ENCODE measurements at places on chromosomes 11 and 22.
A peak's percentile ranks its signal among the peaks of the same experiment; 100 is the strongest.

GRCh38 chr11:115873813-115874212 lies 369.6 kb upstream of the CADM1 start:
- no peak for DNase-seq

- no peak for DNase-seq
These were observed 159.3 kb downstream of the CASP12 start for GRCh38 chr11:104738918-104739317.

DNA sequence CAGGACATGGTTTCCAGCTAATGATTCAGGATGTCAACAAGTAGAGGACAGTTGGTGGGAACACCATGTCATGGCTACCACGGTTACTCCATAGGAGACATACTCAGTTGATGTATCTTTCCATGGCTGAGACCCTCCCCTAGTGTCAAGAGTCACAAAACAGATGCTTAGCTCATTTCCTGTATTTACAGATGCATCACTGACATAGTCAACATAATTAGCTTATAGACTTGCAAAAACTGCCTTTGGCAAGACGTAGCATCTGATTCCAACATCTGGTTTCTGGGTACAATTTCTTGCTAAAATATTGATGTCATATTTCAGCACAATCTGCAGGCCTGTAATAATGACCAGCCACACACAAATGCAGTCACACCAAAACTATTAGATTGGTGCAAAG lies 550.3 kb downstream of the FAM181B start:
- DNase-seq, result no peak

GRCh38 chr11:45593992-45594391 lies 71.4 kb downstream of the CHST1 start:
- DNase-seq, result peak; percentile 16

GRCh38 chr11:12993626-12994025 lies 15.5 kb upstream of the RASSF10 start:
- DNase-seq, result no peak

- no peak for DNase-seq
These were observed 21.7 kb upstream of the RAPSN start for GRCh38 chr11:47470671-47471070.

DNA sequence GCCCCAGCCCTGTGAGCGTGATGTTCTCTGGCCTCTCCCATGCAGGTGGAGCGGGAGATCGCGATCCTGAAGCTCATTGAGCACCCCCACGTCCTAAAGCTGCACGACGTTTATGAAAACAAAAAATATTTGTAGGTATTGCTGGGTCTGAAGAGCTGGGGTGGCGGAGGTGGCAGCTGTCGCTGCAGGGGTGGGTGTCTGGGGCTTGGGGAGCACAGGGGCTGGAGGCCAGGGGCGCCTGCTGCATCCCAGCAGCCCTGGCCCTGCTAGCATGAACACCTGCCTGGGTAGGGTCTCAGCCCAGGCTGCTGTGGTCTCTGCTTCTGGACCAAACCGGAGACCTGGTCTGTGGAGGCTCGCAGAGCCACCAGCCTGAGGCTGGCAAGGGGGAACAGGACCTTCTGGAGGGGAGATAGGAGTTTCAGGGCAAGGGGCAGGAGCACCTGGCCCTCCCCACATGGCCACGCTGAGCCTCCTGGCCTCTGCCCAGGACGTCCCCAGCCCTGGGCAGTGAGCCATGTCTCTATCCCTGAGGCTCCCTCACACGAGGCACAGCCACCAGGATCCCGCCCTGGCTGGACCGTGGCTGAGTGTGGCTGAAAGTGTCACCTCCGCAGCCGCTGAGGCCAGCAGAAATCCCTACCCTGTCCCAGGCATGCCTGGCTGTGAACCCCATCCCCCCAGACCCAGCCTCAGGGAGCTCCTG lies 48.2 kb downstream of the MOB2 start:
- no peak for DNase-seq

- no peak for DNase-seq
These were observed 42.2 kb downstream of the CYTH4 start for GRCh38 chr22:37324340-37325038.

GRCh38 chr11:73577496-73577917 lies 20.4 kb downstream of the FAM168A start:
- DNase-seq, result no peak

DNA sequence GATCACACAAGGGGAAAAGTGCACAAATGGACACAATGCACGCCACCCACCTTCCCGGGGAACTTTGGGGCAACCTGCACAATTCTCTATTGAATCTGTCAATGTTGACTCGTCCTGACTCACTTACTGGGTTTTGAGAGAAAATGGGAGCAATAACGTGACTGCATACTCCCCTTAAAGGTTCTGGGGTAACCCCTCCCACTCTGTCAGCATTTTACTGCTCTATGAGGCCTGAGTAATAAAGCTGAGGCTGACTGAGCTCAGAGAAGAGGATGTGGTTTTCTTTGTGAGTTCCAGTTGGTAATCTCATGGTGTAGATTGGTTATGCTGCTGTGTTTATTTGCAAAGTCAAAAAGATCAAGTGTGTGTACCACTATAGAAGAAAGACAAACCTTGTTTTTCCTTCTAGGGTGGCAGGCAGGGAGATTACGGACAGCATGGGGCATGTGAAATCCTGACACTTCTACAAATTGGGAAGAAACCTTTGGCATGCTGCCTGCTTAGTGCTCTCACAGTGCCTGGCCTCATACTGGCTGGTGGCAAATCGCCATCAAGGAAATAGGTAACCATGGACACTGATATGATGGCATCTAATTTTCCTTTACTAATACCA lies 16.1 kb upstream of the APOA1 start:
- peak; percentile 93 for DNase-seq

DNA sequence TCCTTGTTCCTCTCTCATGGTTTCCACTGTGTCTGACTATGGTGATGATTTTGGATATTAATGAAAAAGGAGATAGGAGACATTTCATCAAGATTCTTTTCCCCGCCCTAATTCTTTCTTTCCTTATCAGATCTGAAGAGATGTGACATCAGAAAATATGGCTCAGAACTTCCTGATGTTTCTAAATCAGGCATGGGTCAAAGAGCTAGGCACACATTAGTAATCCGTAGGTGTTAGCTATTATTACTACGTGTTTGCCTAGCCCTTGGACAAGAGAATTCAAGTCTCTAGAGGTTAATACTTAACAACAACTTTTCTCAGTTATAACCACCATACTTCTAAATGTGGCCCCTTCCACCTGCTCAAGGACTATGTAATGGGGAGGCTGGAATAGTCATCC lies 5.8 kb downstream of the JOSD1 start:
- no peak for DNase-seq

DNA sequence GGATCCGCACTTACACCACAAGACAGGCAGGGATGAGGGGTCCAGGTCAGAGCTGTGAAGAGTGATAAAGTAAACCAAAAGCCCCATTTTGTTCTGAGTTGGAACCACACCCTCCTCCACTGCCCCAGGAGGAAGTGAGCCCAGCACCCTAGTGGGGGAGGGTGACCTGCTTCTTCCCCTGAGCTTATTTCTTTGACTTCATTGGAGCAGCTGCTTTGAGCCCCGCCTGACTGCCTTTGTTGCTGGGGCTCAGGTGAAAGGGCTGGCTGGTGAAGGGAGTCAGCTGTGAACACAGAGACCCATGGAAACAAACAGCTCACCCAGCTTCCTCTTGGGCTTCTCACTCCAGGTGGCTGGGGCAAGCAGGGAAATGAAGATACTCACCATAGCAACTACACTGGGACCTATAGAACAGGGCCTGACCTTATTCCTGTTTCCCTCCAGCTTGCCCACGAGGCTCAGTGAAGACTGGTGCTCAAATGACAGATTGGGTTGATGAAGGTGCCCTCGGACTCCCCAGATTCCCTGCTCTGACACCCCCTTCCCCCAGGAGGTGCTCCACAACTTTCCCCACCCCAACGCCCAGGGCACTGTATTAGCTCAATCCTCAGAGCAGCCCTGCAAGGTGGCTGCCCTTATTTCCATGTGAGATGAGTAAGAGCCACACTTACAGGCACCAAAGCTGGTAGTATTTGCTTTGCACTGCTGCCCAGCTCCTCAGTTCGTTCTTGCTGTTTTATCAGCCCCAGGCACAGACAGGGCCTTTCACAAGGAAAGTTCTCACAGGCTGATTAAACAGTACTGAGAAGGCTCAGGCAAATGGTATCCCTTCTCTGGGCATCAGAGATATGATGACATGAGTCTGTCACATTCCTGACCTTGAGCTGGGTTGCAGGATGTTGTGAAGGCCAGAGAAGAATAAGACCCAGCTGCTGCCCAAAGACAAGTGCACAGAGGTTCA lies 2.4 kb downstream of the UCP2 start:
- DNase-seq, result peak; percentile 86

- no peak for DNase-seq
These were observed 17.7 kb upstream of the MS4A7 start for GRCh38 chr11:60360621-60361020.

GRCh38 chr11:126700768-126701519 lies 299.6 kb downstream of the KIRREL3 start:
- peak; percentile 95 for DNase-seq

GRCh38 chr11:358129-358800 lies 11.0 kb upstream of the B4GALNT4 start:
- DNase-seq, result no peak

DNA sequence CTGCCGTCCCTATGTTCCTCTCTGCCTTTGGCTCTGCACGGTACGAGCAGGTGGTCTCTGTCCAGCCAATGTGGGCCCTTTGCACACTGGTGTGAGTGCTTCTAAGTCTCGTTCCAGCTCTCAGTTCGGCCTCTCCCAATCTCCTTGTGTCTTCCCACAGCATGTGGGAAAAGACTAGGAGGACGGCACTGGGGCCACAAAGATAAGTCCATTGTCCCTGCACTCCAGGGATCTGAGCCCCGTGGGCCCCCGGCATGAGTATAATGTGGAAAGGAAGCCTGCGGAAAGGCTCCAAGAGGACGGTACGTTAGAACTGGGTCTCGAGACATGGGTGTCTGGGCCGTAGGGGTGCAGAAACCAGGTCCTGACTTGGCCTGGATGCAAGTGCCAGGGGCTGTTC lies 16.4 kb downstream of the MYEOV start:
- DNase-seq, result no peak

- DNase-seq, result no peak
These were observed 51.3 kb downstream of the BTG4 start for GRCh38 chr11:111460856-111461255.
